ENCODE measurements at places on chromosomes 3 and 15.

DNA sequence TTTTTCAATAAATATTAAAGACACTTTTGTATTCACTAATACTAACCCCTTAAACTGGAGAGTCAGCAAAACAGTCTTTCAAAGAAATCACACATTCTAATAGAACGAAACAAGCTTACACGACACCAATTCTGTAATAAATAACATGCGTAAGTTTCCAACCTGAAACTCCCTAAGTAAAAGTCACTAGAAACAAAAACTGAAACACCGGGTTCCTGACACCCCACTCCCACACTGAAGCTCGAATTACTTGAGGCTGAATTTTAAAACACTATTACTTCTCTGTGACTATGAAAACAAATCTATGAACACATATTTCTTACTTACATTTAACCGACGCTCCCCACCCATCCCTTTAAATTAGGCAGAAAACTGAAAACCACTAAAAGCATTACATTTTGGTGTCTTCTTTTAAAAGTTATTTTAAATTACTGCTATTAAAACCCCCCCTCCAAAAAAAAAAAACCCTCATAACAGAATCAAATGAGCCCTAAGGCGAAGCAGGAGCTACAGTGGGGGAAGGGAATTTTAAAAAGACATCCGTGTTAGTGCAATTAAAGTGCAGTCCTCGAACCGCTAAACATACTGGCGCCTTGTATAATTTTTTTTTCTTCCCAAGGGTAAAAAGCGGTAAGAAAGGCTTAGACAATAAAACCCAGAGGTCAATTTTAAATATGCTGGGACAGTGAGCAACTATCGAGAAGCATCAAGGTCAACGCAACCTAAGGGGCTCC lies 878 bp downstream of the SPPL2A start:
- H3K4me1 ChIP-seq: peaks cover 31% of the 10 kb centered on the region
- H3K27ac ChIP-seq: peak overlapping the region; percentile 90

DNA sequence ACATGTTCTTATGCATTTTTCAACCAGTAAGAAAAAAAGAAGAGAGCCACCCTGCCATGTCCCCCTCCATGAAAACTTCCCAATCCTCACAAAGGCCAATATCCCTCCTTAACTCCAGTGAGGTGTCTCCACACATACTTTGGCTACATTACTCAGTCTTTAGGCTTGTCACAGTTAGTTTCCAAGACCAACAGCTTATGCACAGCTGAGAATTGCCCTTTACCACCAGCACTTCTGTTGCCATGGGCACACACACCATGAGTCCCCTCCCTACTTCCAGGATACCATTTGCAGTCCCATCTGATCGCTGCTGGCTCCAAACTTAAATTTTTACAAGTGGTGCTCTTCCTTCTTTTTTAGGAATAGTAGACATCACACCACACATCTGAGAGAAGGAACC lies 150.3 kb upstream of the STRIT1 start:
- H3K36me3 ChIP-seq: no peaks in the 10 kb centered on the region
- H3K4me1 ChIP-seq: no peaks in the 10 kb centered on the region
- no peak overlapping the region for H3K4me3 ChIP-seq
- H3K27me3 ChIP-seq: no peaks in the 10 kb centered on the region
- H3K27ac ChIP-seq: no peak overlapping the region
- DNase-seq: no peak

DNA sequence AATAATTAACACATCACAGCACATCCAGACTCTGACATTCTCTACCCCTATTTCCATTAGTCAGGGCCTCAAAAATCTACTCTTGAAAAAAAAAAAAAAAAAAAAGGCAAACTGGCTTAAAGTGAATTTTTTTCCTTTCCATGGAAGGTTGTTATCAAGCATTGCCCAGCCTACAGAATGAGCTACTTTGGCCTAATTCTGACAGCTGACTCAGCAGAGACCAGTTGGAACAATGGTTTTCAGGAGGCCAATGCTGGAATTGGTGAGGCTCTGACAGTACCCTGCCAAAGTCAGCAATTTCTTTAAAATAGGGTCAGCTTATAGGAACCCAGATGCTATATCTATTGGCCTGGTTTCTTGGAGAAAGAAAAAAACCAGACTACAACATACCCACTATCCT lies 454.7 kb downstream of the MAGI1 start:
- H3K27me3 ChIP-seq: no peaks in the 10 kb centered on the region
- H3K4me1 ChIP-seq: no peaks in the 10 kb centered on the region
- no peaks in the 10 kb centered on the region for H3K36me3 ChIP-seq
- H3K4me3 ChIP-seq: no peak overlapping the region
- no peak overlapping the region for H3K27ac ChIP-seq

DNA sequence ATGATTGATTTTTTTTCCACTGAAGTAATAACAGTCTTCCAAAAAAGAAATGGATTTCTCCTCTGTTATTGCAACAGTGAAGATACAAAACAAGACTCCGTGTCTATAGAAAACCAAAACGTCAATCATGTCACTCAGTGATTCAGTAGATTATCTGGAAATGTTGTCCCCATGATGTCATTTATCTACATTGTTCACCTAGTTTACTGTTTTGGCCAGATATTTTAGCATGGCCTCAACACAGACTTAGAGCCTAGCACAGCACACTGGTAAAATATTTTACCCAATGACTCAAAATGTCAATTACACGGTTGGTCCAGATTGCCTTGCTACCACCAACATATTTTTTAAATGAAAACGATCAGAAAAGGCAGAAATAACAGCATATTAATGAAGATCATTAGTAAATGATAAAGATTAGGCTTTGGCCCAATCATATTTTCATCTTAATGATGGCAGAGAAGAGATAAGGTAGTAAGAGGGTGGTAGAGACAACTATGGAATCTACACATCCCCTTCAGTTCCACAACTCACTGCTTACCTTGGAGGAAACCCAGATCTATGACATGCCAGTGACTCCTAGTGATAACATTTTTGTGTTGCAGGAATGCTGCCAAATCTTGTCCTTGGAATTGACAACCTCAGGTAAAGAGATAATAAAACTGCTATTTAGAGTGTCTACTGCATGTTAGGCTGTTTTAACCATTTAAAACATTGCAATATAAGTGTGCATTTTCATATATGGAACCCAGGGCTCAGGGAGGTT lies 347.7 kb upstream of the ARPP21 start:
- H3K4me3 ChIP-seq: no peak overlapping the region
- no peaks in the 10 kb centered on the region for H3K36me3 ChIP-seq
- no peaks in the 10 kb centered on the region for H3K27me3 ChIP-seq
- H3K4me1 ChIP-seq: no peaks in the 10 kb centered on the region
- H3K27ac ChIP-seq: no peak overlapping the region

DNA sequence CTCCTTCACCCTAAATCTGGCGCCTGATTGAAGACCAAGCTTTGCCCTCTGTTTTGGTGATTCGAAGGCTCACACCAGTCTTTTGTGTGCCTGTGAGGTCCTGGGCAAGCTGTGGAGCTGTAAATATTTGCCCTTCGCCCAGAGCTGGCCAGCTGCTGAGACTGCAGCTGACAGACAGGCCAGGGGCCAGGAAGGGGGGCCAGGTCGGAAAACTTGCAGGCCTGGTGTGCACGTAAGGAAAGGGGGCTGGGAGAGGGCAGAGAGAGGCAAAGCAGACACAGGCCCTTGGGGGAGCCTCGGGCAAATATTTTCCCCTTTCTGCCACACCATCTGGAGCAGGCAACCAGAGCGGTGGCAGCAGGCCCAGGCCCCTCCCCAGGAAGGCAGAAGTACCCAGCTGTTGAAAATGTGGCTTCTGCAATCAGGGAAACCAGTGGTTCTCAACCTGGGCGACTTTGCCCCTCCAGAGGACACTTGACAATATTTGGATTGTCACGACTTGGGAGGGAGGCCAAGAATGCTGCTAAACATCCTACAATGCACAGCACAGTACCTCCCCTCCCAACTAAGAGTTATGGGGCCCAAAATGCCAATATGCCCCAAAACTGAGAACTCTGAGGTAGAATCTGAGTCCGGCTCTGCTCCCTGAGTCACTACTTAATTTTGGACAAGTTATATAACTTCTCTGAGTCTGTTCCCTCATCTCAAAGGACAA lies 2.5 kb downstream of the PDZRN3 start:
- peak overlapping the region; percentile 88 for H3K27ac ChIP-seq
- peaks cover 29% of the 10 kb centered on the region for H3K4me1 ChIP-seq
- no peaks in the 10 kb centered on the region for H3K27me3 ChIP-seq
- DNase-seq: peak; percentile 45
- H3K4me3 ChIP-seq: peak overlapping the region; percentile 80

DNA sequence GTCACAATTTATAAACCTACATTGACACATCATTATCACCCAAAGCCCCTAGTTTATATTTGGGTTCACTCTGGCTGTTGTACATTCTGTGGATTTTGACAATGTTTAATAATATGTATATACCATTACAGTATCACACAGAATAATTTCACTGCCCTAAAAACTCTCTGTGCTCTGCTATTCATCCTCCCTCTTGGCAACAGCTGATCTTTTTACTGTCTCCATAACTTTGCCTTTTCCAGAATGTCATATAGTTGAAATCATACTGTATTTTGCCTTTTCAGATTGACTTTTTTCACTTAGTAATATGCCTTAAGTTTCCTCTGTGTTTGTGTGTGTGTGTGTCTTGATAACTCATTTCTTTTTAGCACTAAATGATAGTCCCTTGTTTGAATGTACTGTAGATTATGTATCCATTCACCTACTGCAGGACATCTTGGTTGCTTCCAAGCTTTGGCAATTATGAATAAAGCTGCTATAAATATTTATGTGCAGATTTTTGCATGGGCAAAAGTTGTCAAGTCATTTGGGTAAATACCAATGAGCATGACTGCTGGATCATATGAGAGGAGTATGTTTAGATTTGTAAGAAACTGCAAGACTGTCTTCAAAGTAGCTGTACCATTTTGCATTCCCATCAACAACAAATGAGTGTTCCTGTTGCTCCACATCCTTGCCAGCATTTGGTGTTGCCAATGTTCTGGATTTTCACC lies 9.5 kb downstream of the PARP15 start:
- H3K36me3 ChIP-seq: no peaks in the 10 kb centered on the region
- H3K27me3 ChIP-seq: no peaks in the 10 kb centered on the region
- no peak overlapping the region for H3K27ac ChIP-seq
- no peak for DNase-seq

DNA sequence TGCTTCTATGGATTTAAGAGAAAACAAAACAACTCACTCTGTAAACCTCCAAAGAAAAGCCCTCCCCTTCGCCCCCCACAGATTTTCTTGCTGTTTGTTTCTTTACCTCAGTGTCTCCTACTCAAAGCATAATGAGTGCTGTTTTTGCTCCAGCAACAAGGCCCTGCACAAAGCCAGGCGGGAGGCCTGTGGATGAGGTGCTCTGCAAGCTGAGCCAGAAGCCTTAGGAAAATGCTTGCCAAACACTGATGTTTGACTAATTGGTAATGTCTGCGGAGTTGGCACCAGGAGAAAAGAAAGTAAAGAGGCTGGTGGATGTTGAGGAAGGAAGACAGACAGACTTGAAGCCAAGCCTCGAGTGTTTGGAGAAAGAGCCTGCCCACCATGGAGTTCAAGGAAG lies 99.7 kb downstream of the RARB start:
- no peak overlapping the region for H3K4me3 ChIP-seq
- H3K4me1 ChIP-seq: peaks cover 5% of the 10 kb centered on the region

- no peak overlapping the region for H3K27ac ChIP-seq
- no peak for DNase-seq
- no peaks in the 10 kb centered on the region for H3K36me3 ChIP-seq
- H3K4me3 ChIP-seq: no peak overlapping the region
- peaks cover 27% of the 10 kb centered on the region for H3K4me1 ChIP-seq
Observed at GRCh38 chr15:85002517-85002916, 20.9 kb downstream of the PDE8A start.

- no peaks in the 10 kb centered on the region for H3K4me1 ChIP-seq
- peak overlapping the region; percentile 35 for H3K27ac ChIP-seq
- H3K27me3 ChIP-seq: no peaks in the 10 kb centered on the region
- no peaks in the 10 kb centered on the region for H3K36me3 ChIP-seq
Observed at GRCh38 chr3:140708815-140709214, 31.0 kb downstream of the TRIM42 start.

- no peaks in the 10 kb centered on the region for H3K4me1 ChIP-seq
- no peak for DNase-seq
- no peaks in the 10 kb centered on the region for H3K27me3 ChIP-seq
- H3K4me3 ChIP-seq: no peak overlapping the region
- H3K27ac ChIP-seq: no peak overlapping the region
Observed at GRCh38 chr3:31129241-31129640, 234.8 kb upstream of the GADL1 start.

DNA sequence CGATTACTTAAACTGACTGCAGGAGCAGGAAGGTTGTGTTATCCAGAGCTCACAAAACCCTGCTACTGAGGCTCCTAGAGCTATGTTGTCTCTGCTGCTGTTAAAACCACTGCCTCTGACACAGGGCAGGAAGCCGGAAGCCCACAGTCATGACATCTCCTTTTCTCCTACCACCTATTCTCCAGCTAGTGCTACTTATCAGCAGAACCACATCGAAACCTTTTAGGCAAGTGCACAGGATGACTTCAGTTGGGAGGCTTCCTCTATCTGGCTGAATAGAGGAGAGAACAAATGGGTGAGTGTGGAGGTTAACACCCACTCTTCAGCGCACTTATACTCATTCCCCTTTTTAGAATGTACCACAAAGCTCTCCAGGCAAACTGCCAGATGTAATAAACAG lies 638.0 kb downstream of the OTOL1 start:
- H3K27me3 ChIP-seq: no peaks in the 10 kb centered on the region
- H3K4me3 ChIP-seq: no peak overlapping the region
- H3K36me3 ChIP-seq: no peaks in the 10 kb centered on the region
- no peak overlapping the region for H3K27ac ChIP-seq
- H3K4me1 ChIP-seq: no peaks in the 10 kb centered on the region
- no peak for DNase-seq
